ENCODE measurements at places on chromosomes 5 and 9.

GRCh38 chr9:129072171-129072570, 8.7 kb upstream of the DOLPP1 start:
- no peak for DNase-seq

DNA sequence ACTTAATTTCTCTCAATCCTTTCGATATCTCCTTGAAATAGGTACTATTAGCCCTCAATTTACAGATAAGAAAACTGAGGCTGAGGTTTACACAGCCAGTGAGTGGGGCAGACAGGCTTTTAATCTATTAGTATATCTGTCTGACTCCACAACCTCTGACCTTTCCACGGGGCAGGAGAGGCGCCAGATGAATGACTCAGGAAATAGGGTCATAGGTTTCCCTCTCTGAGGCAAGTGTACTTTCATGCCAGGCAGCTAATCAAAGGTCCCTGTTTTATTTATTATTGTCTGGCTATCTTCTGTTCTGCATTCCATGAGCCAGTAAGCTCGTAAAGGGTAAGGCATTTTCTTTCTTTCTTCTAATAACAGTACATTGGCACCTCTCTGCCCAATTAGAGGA, 79.6 kb upstream of the KLF4 start:
- no peak for DNase-seq

- DNase-seq = no peak
These were observed 424.0 kb upstream of the ZNF462 start for GRCh38 chr9:106438928-106439327.

DNA sequence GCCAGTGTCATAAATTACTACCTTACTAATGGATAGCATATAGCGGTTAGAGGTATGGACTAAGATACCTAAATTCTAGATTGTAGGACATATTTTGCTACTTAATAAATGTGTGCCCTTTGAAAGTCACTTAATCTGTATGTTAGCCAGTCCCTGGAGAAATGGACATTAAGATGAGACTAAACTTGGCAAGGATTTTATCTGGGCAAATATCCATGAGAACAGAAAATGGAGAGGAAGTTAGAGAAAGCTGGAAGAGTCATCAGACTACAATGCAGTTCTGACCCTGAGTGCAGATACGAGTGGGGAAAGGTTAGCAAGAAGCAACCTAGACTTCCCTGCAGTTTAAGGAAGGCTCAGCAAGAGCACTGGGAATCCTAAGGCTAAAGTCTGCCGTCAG, 33.0 kb downstream of the TBCA start:
- DNase-seq = no peak

DNA sequence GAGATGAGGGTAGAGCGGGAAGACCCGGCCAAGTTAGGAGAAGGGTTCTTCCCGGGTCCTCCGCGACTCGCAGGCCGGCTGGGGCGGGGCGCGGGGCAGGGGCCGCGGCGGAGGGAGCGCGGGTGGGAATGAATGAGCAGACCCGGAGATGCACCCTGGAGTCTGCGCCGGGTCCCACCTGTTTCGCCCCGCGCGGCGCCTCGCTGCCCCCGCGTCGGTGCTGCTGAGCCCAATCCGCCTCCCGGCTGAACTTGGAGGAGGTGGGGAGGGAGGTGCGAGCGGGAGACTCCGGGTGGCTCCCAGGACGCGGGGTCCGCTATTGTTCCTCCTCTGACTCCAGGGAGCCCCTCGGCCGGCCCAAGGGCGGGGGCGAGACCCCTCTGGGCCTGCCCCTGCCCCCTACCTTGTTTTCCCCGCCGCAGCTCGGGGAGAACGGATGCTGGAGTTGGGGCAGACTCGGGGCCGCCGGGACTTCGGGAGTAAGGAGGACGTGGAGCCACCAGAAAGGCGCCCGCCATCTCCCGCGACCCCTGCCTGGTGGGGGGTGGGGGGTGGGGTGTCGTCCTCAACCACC, 659 bp downstream of the RAI14 start:
- no peak for DNase-seq

- DNase-seq = no peak
These were observed 244.2 kb upstream of the RIOK2 start for GRCh38 chr5:97427235-97427634.

- DNase-seq = no peak
These were observed 352.7 kb downstream of the MLLT3 start for GRCh38 chr9:20269620-20270019.

GRCh38 chr9:91384954-91385353, 23.2 kb upstream of the AUH start:
- no peak for DNase-seq
